Purkinje cell (primary cell): ENCODE measurements at places on chromosomes 2 and 18. TPM values are rescaled to one million over a fixed set of nuclear protein-coding genes. Genes with fewer than 3 reads are reported as not detected.

GPR75 gene
- polyA plus RNA-seq = 1.1 and 1.5 TPM in 2 replicates

ITSN2 gene
- polyA plus RNA-seq = 23.4 and 32.5 TPM in 2 replicates

CTIF gene
- 4.4 and 6.5 TPM in 2 replicates for polyA plus RNA-seq

UPP2 gene
- 0.75 and 0.90 TPM in 2 replicates for polyA plus RNA-seq

TXNDC9 gene
- polyA plus RNA-seq = 95.7 and 106 TPM in 2 replicates

NAT8 gene
- 2.2 TPM in 1 of 2 replicates, not detected in the other for polyA plus RNA-seq

SRD5A2 gene
- polyA plus RNA-seq = not detected in 2 replicates

SERPINB12 gene
- polyA plus RNA-seq = not detected in 2 replicates

TXNL4A gene
- 243 and 270 TPM in 2 replicates for polyA plus RNA-seq

COL5A2 gene
- 2.4 TPM in 1 of 2 replicates, not detected in the other for polyA plus RNA-seq

DES gene
- not detected in 2 replicates for polyA plus RNA-seq

LIPG gene
- polyA plus RNA-seq = not detected in 2 replicates

CD226 gene
- 0.10 and 1.2 TPM in 2 replicates for polyA plus RNA-seq

CACNB4 gene
- 169 and 194 TPM in 2 replicates for polyA plus RNA-seq

MEIS1 gene
- 9.2 and 11.0 TPM in 2 replicates for polyA plus RNA-seq

RGPD3 gene
- 0.49 TPM in 1 of 2 replicates, not detected in the other for polyA plus RNA-seq

IL1RN gene
- polyA plus RNA-seq = not detected in 2 replicates

ECEL1 gene
- polyA plus RNA-seq = not detected in 2 replicates

USP40 gene
- polyA plus RNA-seq = 2.9 and 12.2 TPM in 2 replicates

TMEM163 gene
- polyA plus RNA-seq = 1.6 and 3.3 TPM in 2 replicates

SLC4A5 gene
- not detected in 2 replicates for polyA plus RNA-seq

ST6GAL2 gene
- polyA plus RNA-seq = 10.0 and 15.0 TPM in 2 replicates

FTCDNL1 gene
- 4.8 and 5.7 TPM in 2 replicates for polyA plus RNA-seq

EVX2 gene
- not detected in 2 replicates for polyA plus RNA-seq

ALPP gene
- not detected in 2 replicates for polyA plus RNA-seq

GPR155 gene
- polyA plus RNA-seq = 24.9 and 25.8 TPM in 2 replicates

CRYGC gene
- polyA plus RNA-seq = not detected in 2 replicates

VWA3B gene
- 0.04 and 0.60 TPM in 2 replicates for polyA plus RNA-seq

TUBA3E gene
- polyA plus RNA-seq = 0.20 TPM in 1 of 2 replicates, not detected in the other

ABCG5 gene
- 0.48 and 1.3 TPM in 2 replicates for polyA plus RNA-seq

TFPI gene
- 6.2 and 7.4 TPM in 2 replicates for polyA plus RNA-seq

UGT1A3 gene
- not detected in 2 replicates for polyA plus RNA-seq

FAM237A gene
- polyA plus RNA-seq = 7.1 and 7.4 TPM in 2 replicates

SLC5A7 gene
- not detected in 2 replicates for polyA plus RNA-seq

PROKR1 gene
- not detected in 2 replicates for polyA plus RNA-seq

MDH1 gene
- polyA plus RNA-seq = 3,506 and 4,568 TPM in 2 replicates

GPR17 gene
- 0.12 and 0.71 TPM in 2 replicates for polyA plus RNA-seq

TEKT4 gene
- polyA plus RNA-seq = not detected in 2 replicates

MYO1B gene
- 8.6 and 9.1 TPM in 2 replicates for polyA plus RNA-seq

C1QL2 gene
- polyA plus RNA-seq = not detected in 2 replicates

RSAD2 gene
- 0.24 TPM in 1 of 2 replicates, not detected in the other for polyA plus RNA-seq

CNGA3 gene
- not detected in 2 replicates for polyA plus RNA-seq

RESP18 gene
- 6.5 TPM in 1 of 2 replicates, not detected in the other for polyA plus RNA-seq

DAW1 gene
- not detected in 2 replicates for polyA plus RNA-seq

TGFA gene
- 0.55 and 3.7 TPM in 2 replicates for polyA plus RNA-seq

MEP1B gene
- not detected in 2 replicates for polyA plus RNA-seq

MC4R gene
- not detected in 2 replicates for polyA plus RNA-seq

MLPH gene
- polyA plus RNA-seq = not detected in 2 replicates

ATP6V1B1 gene
- not detected in 2 replicates for polyA plus RNA-seq
